ENCODE measurements at places on chromosomes 7 and 10.

GRCh38 chr10:905503-905902 lies 26.0 kb downstream of the LARP4B start:
- no peak for DNase-seq

DNA sequence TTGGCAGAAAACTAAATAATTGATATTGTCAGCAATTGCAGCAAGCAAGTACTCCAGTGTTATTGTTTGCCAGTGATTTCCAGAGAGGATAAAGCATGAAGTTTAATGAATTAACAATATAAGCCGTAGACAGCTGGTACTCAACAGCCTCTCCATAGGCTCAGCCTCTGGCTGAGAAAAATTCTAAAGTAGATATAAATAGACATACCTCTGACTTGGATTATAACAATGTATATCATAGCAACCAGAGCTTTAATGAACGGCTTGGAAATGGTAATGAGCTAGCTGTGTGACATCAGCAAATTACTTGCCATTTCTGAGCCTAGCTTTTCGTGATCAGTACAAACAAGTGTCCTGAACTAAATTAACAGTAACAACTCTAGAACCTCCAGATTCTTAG lies 1055.4 kb upstream of the AUTS2 start:
- no peak for DNase-seq

GRCh38 chr7:32298408-32299132 lies 191.6 kb downstream of the LSM5 start:
- DNase-seq: peak; percentile 74

- DNase-seq: no peak
These were observed 52.7 kb downstream of the GCC1 start for GRCh38 chr7:127532736-127533135.

DNA sequence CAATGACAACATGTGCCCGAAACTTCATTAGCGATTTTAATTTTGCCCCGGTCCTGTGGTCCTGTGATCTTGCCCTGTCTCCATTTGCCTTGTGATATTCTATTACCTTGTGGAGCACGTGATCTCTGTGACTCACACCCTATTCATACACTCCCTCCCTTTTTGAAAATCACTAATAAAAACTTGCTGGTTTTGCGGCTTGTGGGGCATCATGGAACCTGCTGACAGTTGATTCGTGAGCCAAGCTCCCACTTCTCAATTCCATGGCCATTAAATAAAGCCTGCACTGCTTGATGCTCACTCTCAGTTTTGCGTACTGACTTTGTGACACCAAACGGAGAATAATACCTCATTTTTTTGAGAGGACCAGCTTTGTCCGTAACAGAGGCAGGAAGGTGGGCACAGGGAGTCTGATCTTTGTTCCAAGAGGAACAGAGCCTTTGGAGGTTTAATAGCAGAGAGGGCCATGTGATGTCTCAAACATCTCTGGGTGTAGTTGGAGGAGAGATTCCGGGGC lies 3.8 kb upstream of the ADAMTS14 start:
- no peak for DNase-seq

DNA sequence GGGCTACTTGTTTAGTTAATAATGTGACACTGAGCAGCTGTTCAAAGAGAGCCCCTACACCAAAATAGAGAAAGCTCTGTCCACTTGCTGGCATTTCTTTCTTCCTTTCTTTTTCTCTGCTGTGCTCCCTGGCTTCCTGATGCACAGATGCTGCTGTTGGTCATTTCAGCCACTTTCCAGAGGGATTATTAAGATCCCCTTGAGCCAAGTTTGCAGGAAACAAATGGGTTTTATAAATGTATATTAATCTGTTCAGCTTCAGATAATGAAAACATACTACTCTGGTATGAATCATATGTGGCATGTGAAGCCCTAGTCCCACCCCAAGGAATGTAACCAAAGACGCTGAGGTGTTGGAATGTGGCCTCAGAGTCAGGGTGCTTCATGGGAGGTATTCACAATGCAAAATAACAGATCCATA lies 638.2 kb upstream of the FZD8 start:
- DNase-seq: no peak

- DNase-seq: no peak
These were observed 259.8 kb upstream of the TCERG1L start for GRCh38 chr10:131571346-131571745.

DNA sequence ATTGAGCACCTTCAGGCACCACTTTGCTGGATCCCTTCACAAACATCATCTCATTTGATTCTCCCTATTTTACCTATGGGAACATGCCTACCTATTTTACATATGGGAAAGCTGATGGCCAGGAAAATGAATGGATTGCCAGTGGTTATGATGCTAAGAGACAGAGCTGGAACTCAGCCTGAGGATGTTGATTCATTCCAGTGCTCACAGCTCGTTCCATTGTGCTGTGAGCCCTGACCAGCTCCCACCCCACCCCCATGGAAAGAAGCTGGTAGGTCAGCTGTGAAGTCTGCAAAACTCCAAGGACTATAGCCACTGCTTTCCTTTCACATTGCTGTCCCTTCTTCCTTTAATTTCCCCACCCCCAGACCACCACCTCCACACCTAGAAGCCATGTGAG lies 9.6 kb downstream of the UBTD1 start:
- DNase-seq: no peak

All from Right ventricle myocardium inferior (tissue), 1 donor.